Urinary bladder (tissue), 4 donors: ENCODE measurements at places on chromosomes 5 and 9.

GRCh38 chr9:75671354-75671753 lies 219.1 kb upstream of the PCSK5 start:
- DNase-seq: no peak

DNA sequence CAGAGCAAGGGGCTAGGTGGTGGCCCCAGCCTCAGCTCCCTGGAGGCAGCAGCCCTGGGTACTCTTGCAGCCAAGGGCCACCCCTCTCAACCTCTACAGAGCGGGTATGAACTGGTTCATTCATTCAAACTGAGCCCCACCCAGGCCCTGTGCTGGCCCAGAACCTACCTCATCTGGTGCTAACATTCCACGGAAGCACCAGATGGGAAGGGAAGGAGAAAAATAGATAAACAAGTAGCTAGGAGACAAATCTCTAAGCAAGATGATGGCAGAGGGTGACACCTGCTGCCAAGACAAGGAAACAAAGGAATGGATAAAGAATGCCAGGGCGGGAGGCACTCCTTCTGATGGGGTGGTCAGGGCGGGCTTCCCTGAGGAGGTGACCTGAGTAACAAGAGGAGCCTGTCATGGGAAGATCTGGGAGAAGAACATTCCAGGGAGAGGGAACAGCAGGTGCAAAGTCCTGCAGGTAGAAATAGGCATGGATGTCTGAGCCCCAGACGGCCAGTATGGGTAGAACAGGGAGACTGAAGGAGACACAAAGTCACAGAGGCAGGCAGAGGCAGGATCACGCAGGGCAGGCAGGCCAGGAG lies 6.1 kb downstream of the ST6GALNAC4 start:
- no peak for DNase-seq

GRCh38 chr5:6676702-6677101 lies 36.5 kb upstream of the TENT4A start:
- no peak for DNase-seq

- DNase-seq: no peak
Measured at GRCh38 chr9:127982912-127983311, 2.1 kb upstream of the EEIG1 start.

- DNase-seq: no peak
Measured at GRCh38 chr9:14488421-14489190, 174.7 kb upstream of the NFIB start.

DNA sequence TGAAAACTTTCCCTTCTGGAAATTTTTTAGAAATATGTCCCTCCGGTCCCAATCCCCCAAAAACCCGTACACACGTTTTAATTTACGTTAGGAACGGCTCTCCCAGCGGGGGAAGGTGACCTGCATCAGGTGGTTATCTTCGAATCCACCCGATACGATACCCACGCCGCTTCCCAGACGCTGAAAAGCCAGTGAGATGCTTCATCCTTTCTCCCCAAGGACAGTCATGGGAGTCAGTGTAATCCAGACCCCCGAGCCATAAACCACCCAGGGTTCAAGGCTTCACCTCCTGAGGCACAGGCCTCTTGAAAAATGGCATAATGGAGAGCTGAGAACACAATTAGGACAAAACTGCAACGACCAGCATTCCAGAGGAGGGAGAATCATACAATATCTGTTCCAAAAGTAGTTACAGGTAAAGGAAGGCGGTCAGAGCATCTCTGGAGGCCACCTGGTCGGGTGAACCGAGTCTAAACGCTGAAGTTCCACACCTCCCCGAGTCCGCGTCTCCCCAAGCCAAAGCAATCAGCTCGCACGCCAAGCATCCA lies 857 bp downstream of the FAM169A start:
- DNase-seq: no peak

GRCh38 chr5:59592101-59592500 lies 301.4 kb downstream of the PDE4D start:
- DNase-seq: peak; percentile 76
